ENCODE measurements at places on chromosomes 11 and 22.

DNA sequence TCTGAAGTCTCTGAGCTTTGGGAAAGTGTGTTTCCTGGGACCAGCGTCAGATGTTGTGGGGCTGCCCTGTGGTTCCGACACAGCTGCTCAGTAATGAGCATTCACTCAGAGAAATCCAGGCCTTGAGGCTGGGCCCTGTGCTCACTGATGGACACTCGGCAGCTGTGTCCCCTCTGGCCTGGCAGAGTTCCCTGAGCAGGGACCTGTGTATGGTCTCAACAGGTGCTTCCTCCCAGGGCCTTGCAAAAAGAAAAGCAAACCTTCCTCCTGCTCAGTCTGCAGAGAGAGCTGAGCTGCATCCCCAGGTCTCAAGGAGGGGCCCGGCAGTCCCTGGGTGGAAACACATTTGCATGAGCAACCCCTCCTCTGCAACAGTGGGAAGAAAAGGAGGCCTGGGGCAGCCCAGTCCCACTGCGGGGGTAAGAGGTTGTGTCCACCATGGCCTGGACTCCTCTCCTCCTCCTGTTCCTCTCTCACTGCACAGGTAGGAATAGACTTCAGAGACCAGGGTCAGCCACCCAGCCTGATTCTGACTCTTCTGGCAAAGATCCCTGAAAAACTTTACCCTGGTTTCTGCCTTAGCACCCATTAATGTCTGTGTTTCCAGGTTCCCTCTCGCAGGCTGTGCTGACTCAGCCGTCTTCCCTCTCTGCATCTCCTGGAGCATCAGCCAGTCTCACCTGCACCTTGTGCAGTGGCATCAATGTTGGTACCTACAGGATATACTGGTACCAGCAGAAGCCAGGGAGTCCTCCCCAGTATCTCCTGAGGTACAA lies 131.2 kb downstream of the VPREB1 start:
- DNase-seq: no peak

DNA sequence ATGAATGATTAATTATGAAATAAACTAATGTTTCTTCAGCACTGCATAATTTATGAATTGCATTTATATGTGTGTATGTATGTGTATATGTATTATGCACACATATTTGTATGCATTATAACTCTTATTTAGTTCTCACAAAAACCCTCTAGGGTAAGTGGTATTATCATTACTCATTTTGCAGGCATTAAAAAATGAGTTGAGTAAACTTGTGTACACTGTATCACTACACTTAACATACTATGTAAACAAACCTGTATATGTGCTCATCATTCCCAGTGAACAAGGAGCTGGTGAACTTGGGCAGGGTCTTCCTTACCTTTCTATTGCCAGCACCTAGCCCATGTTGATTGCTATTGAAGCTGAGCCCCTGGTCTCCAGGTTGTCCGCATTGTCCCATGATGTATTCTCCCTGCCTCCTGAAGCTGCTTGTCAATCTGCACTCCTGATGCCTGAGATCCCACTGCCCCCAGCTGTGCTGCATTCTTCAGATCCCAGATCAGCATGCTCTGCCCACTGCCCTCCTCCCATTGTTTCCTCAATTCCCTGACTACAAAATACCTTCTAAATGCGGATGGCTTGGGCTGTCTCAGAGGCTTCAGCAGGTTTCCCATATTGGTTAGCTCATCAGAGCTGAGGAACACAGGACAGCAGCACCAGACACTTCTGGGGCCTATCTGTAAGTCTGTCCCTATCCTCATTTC lies 267.9 kb upstream of the SESN3 start:
- no peak for DNase-seq

DNA sequence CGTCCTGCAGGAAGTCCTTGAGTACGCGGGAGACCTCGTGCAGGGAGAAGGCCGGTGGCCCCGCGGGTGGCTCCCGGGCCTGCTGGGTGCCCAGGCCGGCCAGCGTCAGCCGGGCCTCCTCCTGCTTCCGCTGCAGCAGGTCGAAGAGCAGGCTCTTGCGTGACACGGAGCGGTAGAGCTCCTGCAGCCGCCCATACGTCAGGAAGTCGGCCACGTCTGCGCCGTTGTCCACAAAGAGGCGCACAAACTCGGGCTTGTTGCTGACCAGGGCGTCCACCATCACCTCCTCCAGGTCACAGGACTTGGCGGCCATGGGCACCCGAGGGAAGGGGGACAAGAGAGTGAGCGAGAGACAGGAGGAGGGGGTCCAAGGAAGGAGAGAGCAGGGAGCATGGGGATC lies 14.6 kb downstream of the TSSC4 start:
- no peak for DNase-seq

DNA sequence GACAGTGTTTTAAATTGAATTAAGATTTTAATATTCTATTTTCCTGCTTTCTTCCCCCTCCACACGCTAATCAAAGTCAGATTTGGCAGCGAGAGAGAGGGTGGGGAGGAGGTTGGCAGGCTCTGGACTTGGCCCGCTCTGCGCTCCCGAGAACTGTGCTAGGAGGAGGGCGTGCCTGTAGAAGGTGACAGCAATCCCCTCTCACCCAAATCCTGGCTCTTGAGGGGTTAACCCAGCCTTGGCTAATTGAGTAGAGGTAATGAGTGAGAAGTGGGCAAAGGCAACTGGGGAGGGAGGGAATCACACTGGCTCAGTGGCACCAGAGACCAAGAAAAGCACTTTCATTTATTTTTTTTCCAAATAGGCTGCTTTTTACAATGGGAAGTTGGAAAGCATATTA lies 42.2 kb downstream of the BUD13 start:
- no peak for DNase-seq

GRCh38 chr11:33185756-33186155 lies 24.5 kb upstream of the CSTF3 start:
- DNase-seq: no peak

DNA sequence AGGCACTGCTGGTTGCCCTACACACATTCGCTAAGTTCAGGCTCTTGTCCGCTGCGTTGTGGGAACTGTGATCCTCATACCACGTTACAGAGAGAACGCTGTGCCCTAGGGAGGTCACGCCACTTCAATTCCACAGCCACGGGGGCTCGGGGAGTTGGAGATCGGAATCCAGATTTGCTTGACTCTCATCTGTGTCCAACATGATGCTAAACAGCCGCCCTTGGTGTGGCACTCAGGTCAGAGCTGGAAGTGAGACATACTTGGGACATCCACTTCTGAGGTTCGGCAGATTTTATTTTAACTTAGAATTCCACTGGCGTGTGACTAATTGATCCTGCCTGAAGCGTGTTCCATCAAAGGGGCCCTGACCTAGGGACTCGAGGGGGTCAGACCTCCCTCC lies 41.7 kb downstream of the RIBC2 start:
- no peak for DNase-seq

GRCh38 chr11:27837895-27838563 lies 137.8 kb upstream of the BDNF start:
- no peak for DNase-seq

DNA sequence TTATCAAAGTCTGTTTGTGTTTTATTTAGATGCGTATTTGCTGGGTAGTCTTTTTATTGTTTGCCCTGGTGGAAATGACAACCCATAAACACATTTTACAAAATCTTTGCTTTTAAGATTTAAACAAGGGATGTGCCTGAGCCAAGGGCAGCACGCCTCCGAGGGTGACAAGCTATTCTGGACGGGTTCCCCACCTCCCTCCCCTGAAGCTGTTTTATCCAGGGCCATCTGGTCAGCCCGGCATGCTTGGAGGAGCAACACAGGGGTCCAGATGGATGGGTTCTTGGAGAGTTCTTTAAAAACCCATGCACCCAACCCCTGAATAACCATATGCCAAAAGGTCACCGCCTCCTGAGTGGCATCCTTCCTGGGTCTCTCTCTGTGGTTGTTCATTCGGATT lies 408.9 kb downstream of the OPCML start:
- DNase-seq: no peak

- DNase-seq: no peak
Measured at GRCh38 chr22:46612904-46613605, 7.1 kb upstream of the GRAMD4 start.

DNA sequence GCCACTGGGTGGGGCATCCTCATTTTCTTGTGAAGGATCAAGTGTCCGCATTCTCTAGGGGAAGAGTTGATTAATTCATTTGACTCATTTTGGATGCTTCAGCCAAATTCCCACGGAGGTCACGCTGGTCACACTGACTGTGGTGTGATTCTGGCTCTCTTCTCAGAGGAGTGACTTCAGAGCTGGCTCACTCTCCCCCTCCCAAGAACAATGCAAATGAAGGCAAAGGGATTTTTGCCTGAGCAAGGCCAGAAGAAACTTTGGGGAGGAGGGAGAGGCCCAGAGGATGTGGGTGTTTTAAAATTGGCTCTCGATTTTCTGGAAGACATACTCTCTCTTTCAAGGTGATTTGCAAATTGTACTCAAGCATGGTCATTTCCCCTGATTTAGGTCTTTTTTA lies 51.1 kb upstream of the LMO2 start:
- no peak for DNase-seq

GRCh38 chr22:48700566-48701295 lies 1126.9 kb downstream of the BRD1 start:
- DNase-seq: no peak

GRCh38 chr11:1762537-1763302 lies 1.0 kb downstream of the CTSD start:
- DNase-seq: no peak

GRCh38 chr11:35326266-35326879 lies 93.0 kb downstream of the SLC1A2 start:
- DNase-seq: no peak

GRCh38 chr11:27618281-27618915 lies 81.9 kb downstream of the BDNF start:
- no peak for DNase-seq

GRCh38 chr11:36743039-36743438 lies 145.0 kb upstream of the RAG2 start:
- no peak for DNase-seq
